Uterus (tissue), 4 donors: ENCODE measurements at places on chromosomes 5 and 9. TPM values are rescaled to one million over a fixed set of nuclear protein-coding genes. Genes with fewer than 3 reads are reported as not detected.

- DNase-seq, result no peak
These were observed 89.1 kb downstream of the SLC24A2 start for GRCh38 chr9:19699756-19700155.

- no peak for DNase-seq
These were observed 386.5 kb upstream of the RFX3 start for GRCh38 chr9:3912280-3912679.

DNA sequence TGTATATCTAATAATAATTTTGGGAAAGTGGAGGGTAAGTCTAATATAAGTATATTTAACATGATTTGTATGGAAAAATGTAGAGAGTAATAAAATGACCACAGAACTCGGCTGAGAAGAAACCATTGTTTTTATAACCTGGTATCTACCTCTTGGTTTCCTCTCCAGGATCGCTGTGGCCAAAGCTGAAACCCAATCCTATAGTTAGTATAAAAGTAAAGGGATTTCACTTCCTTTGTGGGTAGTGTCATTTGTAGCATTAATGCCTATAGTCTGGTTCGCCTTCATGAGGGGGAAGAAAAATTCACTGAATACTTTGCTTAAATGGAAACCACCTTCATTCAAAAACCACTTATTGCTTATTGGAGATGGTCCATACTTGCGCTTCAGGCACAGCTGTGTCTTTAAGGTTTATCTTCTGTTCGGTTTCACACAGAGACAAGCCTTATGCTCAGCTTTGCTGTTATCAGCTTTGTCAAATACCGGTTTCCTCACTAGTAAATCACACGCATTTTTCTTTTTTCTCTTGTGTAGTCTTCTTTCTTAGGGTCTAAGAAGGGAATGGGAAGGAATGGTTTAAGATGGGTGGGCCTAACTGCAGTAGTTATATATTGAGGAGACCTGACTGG, 12.1 kb downstream of the PIK3R1 start:
- DNase-seq, result no peak

- no peak for DNase-seq
These were observed 32.9 kb downstream of the PRRX2 start for GRCh38 chr9:129698254-129698757.

DNA sequence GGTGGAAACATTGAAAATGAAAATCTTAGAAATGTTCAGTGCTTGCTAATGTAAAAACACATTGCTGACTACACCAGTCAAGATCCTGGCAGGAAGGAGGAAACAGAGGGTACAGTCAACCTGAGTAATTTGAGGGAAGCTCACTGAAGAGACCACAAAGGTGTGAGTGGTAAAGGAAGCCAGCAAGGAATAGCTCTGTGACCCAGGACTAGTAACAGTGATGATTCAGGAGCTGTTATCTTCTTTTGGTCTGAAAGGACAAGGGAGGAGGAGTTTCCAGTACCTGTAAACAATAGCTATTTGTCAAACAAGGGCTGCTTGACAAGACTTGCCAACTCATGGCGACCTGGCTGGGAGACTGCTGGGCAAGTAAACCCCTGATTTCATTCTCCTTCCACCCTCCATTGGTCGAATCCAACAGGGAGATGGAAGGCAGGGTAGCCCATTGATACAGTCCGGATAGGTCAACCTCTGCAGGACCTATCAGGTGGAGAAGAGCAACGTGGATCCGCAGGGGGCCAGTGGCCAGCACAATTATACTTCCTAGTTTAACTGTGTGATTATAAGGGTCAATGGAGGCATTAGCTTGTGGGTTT, 68.1 kb downstream of the MAMDC2 start:
- DNase-seq, result no peak

DNA sequence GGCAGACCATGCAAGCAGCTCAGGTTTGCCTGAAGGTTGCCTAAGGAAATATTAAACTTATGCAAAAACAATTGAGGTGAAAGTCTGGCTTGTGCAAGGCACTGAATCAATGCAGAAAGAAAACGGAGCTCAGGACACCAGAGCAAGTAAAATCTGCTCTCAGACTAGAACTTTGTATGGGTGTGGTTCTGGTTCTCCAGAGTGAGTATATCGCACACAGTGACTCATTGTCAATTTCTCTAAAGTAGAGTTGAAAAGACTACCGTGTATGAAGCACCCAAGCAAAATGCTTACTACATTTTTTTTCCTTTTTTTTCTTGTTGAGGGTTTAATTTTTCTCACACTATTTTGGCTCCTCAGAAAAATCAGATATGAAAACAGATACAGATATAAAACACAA, 650.3 kb upstream of the CDH10 start:
- DNase-seq, result no peak

DNA sequence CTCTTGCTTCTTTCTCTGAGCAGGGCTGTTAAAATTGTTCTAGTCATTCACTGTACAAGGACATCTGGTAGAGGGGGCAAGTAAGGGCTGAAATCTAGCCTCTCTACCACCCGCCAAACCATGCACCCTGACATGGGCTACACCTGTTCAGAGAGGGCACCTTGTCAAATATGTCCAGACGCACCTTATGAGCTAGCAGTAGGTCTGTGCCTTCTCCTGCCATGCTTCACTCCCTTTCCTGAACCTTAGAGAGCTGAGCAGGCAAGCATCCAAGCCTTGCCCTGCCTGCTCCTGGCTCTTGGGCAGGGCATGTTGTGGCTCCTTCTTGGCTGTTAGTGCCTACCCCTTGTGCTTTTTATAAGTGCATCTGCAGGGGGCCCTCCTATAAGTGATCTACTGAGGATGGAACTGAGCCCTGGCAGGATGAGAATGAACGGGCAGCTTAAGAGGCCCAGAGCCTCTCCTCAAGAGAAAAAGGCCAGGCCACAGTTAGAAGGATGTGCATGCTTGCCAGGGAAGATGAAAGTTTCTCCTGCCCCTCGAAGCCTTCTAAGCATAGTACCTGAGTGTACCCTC, 3.8 kb upstream of the NEUROG1 start:
- DNase-seq, result no peak

GRCh38 chr9:111953444-111953843, 56.8 kb downstream of the UGCG start:
- DNase-seq, result no peak

GRCh38 chr9:3525096-3525835, 535 bp downstream of the RFX3 start:
- no peak for DNase-seq

DNA sequence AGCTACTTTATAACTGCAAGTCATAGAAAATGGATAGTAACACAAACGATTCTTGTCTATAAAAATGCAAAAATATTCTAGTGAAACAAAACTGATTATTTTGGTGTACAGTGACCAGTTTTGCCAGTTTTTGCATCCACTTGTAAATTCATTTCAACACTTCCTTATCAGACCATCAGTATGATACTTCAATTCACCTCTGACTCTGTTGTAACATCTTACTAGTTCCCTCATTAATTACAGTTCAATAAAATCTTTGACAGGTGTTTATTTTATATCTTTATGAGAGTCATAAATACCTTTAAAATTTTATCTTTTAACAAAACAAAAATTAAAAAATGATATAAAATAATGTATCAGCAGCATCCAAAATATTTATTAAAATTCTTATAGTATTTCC, 13.1 kb upstream of the PTCH1 start:
- no peak for DNase-seq

GRCh38 chr9:121698627-121699570, 47.5 kb downstream of the DAB2IP start:
- DNase-seq, result peak; percentile 67

DNA sequence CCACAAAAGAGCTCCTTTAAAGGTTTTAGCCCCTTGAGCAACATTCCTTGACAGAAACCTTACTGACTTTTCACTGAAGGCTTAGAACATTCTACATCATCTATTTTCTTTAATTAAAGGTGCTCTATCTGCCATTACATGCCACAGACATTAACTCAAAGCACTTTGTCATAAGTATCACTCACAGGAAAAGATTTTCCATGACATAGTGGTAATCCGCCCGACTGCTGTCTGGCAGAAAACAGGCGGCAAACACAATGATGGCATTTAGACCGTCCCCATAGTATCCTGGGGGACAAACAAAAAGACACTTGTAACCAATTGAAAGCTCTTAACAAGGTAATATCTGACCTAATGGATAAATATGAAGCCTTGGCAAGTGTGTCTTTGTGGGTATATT, 126.2 kb upstream of the PCA3 start:
- DNase-seq, result no peak

CDO1 gene
- total RNA-seq, result 11.3 TPM

SOX30 gene
- not detected for total RNA-seq

WASHC1 gene
- total RNA-seq, result 26.9 TPM

MIGA2 gene
- 13.2 TPM for total RNA-seq

OR13C4 gene
- not detected for total RNA-seq

CNTNAP3 gene
- total RNA-seq, result 7.9 TPM

BRD8 gene
- 62.8 TPM for total RNA-seq
